ENCODE measurements at places on chromosomes 3 and 15.
A peak's percentile ranks its signal among the peaks of the same experiment; 100 is the strongest.

DNA sequence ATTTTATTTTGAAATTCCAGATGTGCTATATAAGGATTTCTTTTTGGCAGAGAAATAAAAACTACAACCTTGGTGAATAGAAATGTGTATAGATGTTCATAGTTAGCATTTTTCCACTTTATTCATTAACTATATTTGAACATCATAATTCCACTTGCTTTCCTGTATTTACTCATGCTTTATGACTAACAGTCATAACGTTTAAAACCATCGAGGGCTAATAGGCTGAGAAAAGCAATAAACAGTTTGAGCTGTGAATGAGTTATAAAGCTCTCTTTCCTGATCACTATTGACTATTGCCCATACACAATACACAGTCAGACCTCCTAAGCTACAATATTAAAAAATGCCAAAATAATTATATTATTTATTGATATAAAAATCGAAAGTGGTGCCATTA is 502.1 kb upstream of the RASGRP1 start:
- no peak for DNase-seq

GRCh38 chr15:42533246-42533645 is 15.3 kb downstream of the LRRC57 start:
- DNase-seq: no peak

GRCh38 chr3:44831232-44831631 is 30.5 kb upstream of the TMEM42 start:
- no peak for DNase-seq

- no peak for DNase-seq
Measured at GRCh38 chr3:41933154-41933676, 28.7 kb downstream of the ULK4 start.

DNA sequence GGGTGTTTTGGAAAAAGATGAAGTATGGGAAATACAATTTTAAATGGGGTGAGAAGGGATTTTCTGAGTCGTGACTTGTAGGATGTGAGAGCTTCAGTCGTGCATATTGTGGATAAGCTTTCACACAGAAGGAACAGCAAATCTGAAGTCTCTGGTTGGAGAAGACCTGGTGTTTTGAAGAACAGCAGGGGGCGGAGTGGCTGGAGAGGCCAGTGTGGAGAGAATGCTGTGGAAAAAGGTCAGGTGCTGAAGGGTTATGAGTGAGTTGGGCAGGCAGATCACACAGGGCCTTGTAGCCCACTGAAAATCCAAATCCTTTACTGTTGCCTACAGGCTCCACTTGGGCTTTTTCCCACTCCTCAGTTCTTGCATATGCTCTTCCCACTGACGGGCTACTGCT is 14.1 kb upstream of the SCAANT1 start:
- DNase-seq: no peak

GRCh38 chr3:115624901-115625300 is 1.6 kb downstream of the GAP43 start:
- no peak for DNase-seq

DNA sequence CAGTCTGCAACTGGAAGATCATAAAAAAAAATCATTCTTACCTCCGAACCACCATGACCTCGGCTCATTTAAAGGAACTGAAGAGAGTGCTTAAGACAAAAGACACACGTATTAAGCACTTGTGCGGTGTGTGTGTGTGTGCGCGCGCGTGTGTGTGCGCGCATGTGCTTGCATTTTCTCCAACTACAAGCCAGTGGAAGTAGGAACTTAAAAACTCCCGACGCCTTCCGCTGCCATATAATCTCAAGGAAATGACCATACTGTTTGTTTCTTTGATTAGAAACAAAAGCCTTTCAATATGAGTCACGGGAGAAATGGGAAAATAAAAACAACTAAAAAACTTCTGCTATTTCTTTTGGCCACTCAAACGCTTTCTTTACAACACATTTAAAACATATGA is 32.4 kb downstream of the FRMD4B start:
- no peak for DNase-seq

DNA sequence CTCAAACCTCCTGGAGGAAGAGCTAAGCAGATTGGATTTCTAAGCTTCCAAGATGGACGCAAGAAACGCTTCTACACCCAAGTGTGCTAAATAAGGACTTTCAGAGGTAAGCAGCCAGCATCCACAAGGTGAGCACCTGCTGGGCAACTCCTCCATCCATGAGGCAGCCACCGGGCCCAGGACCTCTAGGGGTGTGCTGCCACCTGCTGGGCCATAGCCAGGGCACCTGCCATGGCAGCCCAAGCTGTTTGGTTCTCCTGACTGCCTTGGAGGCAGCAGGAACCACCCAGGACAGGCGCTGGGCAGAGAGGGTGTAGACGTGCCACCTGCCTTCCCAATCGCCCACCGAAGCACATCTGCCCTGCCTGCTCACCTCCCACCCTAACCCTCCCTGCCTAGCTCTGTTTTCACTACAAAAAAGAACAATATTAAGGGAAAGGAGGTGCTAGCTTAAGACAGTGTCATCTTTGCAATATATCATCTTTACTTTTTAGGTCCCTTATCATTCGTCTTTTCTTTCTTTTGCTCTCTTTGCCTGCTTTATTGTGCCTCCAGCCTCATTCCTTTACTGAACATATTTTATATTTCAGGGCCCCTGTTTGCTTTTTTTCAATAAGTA is 12.9 kb downstream of the C15orf62 start:
- no peak for DNase-seq

DNA sequence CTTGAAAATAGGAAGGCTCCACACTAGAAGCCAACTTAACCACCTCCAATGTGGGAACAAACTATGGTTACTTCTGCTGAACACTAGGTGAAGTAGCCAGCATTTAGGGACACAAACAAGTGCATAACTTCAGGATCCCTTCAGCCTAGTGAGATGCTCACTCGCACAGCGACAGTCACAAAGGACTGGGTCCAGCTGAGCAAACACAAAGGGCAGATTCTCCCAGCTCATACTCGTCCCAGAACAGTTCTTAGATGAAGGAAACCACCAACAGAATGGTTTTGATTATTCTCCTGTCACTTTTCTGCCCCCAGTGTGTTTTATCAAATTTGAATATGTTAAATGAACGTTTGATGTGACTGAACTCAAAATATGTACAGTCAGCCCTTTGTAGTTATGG is 201.6 kb downstream of the KCNAB1 start:
- no peak for DNase-seq

- DNase-seq: no peak
Measured at GRCh38 chr3:125434582-125435011, 59.5 kb upstream of the ZNF148 start.

- DNase-seq: no peak
Measured at GRCh38 chr15:80266113-80266512, 14.1 kb upstream of the CTXND1 start.

GRCh38 chr3:42473083-42473932 is 29.1 kb upstream of the VIPR1 start:
- no peak for DNase-seq

- DNase-seq: no peak
Measured at GRCh38 chr3:65655061-65655460, 383.7 kb downstream of the MAGI1 start.

GRCh38 chr3:50201573-50202315 is 3.3 kb upstream of the SLC38A3 start:
- DNase-seq: no peak

DNA sequence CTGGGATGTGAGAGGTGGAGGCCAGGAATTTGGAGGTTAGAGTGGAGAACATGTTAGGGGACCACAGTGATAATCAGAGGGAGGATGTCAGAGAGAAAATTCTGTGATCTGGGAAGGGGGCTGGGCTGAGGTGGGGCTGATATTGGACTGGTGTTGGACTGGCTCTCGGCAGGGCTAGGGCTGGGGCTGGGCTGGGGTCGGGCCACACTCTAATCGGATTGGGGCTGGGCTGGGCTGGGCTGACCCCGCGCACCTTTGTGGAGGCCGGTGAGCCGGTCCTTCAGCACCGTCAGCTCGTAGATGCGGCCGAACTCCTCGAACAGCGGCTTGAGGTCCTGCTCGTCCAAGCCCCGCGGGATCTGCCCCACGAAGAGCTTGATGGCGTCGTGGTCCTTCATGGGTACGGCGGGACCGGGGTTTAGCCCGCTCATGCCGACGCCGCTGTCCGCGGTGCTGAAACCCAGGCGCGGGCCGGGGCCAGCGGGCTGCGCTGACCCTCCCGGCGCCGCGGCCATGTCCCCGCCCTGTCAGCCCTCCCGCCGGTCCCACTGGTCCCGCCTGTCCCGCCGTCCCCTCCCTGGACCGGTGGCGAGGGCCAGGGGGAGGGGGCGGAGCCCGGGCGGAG is 485 bp downstream of the CELF6 start:
- DNase-seq: peak; percentile 72

DNA sequence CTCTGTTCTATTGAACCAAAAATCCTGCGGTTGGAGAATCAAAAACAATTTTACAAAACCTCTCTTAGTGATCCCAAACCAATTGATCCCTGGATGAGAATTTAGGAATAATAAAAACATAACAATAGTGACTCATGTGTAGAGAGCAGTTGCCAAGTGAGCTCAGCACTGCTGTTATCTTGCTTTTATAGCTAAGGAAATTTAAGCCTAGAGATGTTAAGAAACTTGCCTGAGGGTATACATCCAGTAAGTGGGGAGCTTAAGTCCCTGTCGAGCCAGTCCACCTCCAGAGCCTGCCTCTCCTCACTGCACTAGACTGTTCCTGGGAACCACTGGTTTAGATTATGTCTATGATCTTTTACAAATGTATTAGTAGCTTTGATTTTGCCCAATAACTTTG is 358.4 kb upstream of the LMCD1 start:
- DNase-seq: no peak

DNA sequence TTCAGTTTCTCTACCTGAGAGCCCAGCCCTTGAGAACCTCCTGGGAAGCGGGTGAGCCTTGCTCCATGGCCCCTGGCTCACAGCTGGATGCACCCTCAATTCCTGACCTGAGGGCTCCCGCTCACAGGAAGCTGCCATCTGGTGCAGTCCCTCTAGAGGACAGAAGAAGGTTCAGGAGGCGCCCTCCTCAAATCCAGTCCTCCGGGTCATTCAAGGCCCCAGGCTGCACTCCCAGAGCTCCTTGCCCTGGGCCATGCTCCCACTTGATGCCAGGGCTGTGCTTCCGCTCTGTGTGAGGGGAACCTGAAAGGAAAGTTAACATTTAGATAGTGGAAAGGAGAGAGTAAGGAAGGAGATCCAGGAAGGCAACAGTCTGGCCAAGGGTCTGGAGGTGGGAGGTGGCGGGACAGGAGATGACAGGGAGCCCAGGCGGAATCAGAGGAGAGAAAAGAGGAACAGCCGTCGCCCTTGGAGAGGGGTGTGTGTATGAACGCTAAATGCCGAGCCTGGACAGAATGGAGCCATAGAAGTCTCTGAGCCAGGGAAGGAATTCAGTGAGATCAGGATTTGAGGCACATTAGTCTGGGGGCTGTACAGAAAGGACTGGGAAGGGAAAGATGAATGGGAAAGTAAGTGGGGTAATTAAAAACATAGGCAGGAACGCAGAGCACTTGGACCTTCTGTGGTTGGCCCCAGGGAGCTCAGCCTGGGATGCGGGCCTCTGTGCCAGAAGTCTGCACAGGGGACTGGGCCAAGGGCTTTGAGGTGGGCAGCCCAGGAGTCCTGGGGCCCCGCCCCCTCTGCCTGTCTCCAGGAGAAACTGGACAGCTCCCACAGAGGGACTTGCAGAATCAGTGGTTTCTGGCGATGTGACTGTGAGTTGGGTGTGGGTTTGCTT is 26.1 kb downstream of the TBC1D21 start:
- peak; percentile 75 for DNase-seq

DNA sequence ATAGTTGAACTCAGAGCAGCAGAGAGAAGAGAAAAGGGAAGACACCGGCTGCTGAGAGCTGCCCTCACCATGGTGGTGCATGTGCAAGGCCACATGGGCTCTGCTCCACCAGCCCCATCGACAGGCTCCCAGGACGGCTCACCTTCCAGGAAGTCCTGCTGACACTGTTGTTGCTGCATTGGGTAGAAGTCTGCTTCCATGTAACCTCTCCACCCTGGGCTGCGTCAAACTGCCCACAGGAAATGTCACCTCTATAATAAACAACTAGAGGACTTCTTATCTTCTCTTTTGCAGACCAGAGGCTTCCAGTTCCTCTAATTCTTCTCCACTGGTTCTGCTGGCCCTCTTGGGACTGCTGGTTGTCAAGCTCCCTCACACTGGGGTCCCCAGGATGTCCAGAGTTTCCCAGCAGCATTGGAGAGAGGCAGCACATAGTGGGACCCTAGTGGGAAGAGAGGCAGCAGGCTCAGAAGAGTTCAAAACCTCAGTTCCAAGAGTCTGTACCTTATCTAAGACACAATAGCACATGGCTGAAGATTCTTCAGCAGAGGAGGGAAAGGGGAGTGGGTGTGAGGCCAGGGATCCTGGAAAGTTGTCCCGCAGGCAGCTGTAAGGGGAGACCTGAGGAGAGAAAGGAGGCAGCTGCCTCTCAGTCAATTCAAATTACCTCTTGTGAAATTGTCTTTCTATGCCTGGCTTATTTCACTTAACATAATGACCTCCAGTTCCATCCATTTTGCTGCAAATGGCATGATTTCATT is 5.8 kb upstream of the CCR3 start:
- DNase-seq: no peak

DNA sequence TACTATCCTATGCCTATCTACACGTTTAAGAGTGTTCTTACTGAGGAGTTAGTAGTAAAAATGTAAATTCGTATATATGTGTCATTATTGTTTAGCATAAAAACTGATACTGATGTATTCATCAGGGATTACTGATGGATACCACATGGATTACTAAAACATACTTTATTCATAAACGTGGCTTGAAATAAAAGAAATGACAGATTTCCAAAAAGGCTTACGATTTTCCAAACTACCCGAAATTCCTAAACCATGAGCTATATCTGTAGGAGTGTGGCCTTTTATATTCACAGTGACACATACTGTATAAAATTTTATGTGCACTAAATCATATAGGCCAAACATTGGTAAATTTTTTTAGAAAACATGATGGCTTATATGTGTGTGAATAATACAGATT is 6.9 kb downstream of the TSC22D2 start:
- no peak for DNase-seq

DNA sequence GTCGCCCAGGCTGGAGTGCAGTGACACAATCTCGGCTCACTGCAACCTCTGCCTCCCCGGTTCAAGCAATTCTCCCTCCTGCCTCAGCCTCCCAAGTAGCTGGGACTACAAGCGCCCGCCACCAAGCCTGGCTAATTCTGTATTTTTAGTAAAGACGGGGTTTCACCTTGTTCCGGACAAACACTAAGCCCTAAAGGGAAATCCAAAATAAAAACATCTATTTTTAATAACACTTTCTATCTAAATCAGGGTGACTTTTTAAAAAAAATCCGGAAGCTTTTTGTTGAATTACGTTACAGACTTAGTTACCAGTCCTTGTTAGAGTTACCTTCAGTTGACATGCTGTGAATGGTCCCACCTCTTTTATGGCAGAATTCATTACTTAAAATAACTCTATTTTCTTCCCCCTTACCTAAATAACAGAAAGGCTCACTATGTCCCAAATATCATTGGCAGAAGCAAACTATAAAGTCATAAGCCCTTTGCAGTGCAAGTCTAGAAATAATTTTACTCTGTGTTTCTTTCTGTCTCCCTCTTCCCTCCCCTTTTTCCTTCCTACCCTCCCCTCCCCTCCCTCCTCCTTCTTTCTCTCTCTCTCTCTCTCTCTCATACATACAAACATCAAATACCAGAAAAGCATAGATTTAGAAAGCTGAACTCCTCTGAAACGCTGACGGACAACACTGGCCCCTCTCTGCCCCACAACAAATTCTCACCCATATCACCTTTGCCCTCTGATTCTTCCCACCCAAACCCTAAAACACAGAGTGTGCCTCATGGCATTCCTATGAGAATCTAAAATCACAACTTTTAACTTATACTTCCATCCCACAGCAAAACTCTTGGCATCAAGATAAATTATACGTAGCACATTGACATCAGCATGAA is 18.3 kb downstream of the THBS1 start:
- DNase-seq: no peak

- DNase-seq: no peak
Measured at GRCh38 chr3:140397847-140398246, 280.0 kb upstream of the TRIM42 start.

- no peak for DNase-seq
Measured at GRCh38 chr3:158105710-158106253, 438 bp downstream of the SHOX2 start.

Measured in suprapubic skin (tissue), 4 donors.